ENCODE measurements at places on chromosomes 2 and 18.

- H3K27ac ChIP-seq = no peak overlapping the region
- DNase-seq = no peak
- no peaks in the 10 kb centered on the region for H3K36me3 ChIP-seq
- H3K27me3 ChIP-seq = no peaks in the 10 kb centered on the region
- no peak overlapping the region for H3K4me3 ChIP-seq
- H3K4me1 ChIP-seq = no peaks in the 10 kb centered on the region
Measured at GRCh38 chr18:47317824-47318508, 66.5 kb upstream of the SKOR2 start.

- H3K4me1 ChIP-seq = no peaks in the 10 kb centered on the region
- H3K27me3 ChIP-seq = no peaks in the 10 kb centered on the region
- DNase-seq = no peak
- no peak overlapping the region for H3K27ac ChIP-seq
- H3K36me3 ChIP-seq = no peaks in the 10 kb centered on the region
Measured at GRCh38 chr18:43751203-43751602, 473.9 kb upstream of the SYT4 start.

DNA sequence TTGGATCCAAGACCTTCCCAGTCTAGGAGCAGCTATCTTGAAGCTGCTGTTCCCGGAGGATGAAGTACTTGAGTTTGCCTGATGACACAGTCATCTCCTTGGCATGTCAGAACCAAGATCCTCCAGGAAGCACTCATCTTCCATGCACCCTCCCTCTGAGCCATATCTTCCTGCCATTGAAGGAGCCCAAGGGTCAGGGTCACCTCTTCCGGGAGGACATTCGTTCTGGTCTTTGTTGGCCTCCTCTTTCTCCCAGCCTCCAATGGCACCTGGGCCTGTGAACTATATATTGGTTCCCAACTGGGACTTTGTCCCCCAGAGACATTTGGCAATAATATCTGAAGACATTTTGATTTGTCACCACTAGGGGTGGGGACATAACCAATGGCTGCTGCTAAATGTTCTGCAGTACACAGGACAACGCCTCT lies 4.2 kb upstream of the MYO7B start:
- peaks cover 11% of the 10 kb centered on the region for H3K4me1 ChIP-seq
- H3K4me3 ChIP-seq = no peak overlapping the region
- H3K36me3 ChIP-seq = no peaks in the 10 kb centered on the region
- H3K27me3 ChIP-seq = no peaks in the 10 kb centered on the region
- no peak for DNase-seq

DNA sequence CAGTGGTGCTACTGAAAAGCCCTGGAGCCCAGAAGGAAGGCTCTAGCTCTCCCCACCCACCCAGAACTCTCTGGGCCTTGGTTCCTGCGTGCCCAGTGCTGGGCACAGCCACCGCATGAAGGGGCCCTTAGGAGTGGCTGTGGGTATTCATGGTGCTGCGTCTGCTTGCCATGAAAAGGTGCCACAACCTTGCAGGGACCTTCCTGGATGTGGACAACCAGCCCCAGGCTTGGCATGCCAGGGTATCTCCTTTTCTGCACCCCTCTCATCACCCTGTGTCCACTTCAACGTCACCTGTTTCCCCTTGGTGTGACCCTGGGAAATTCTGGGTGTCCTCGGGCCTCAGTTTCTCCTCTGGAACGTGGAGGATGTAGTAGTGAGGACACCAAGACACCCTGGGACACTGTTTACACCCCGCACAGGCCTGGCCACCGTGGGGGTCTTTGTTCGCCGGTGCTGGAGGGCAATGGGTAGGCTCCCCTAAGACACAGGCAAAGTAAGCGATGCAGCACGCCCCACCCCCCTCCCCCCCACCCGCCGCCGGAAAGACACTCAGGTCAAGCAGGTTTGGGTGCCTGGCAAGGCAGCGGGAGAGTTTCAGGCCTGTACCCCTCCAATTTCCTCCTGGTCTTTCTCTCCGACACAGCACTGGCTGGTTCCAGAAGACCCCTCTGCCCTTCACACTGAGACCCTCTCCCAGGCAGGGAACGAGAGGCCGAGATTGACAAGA lies 34.8 kb upstream of the TAF1B start:
- no peaks in the 10 kb centered on the region for H3K36me3 ChIP-seq
- DNase-seq = no peak
- H3K27ac ChIP-seq = no peak overlapping the region
- H3K27me3 ChIP-seq = no peaks in the 10 kb centered on the region

GRCh38 chr18:56873441-56874140 lies 222.4 kb downstream of the WDR7 start:
- peaks cover 6% of the 10 kb centered on the region for H3K4me1 ChIP-seq
- DNase-seq = peak; percentile 27
- H3K36me3 ChIP-seq = no peaks in the 10 kb centered on the region
- H3K4me3 ChIP-seq = no peak overlapping the region

DNA sequence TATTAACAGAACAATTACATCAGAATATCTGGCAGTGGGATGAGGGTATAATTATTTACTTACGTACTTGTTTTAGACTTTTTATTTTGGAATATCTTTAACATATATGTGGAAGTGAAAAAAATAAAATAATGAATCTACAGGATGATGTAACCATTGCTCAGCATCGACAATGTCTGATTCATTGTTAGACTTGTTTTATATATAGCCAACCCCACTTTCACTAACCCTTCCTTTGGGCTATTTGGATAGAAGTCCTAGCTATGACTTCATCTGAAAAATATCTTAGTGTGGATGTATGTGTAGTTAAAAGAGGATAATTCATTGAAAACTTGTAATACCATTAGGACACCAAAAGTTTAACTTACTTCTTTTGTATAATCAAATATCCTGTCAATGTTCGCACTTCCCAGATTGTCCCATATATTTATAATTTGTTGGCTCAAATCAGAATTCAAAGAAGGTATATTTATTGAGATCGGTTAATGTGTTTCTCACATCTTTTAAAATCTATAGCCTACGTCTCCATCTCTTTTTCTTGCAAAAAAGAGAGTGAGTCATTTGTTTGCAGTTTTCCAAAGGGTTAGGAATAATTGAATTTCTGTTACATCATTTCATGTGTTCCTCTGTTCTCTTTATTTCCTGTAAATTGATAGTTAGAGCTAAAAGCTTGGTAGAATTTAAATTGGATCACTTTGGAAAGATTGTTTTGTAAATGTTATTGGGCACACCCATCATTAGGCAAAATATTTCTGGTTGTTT lies 506.1 kb upstream of the FAM98A start:
- no peaks in the 10 kb centered on the region for H3K36me3 ChIP-seq
- H3K4me1 ChIP-seq = no peaks in the 10 kb centered on the region
- no peak for DNase-seq
- H3K27ac ChIP-seq = no peak overlapping the region
- no peak overlapping the region for H3K4me3 ChIP-seq

GRCh38 chr2:238845583-238846377 lies 2.1 kb upstream of the TWIST2 start:
- H3K27me3 ChIP-seq = peaks cover 68% of the 10 kb centered on the region
- H3K4me3 ChIP-seq = no peak overlapping the region
- no peak overlapping the region for H3K27ac ChIP-seq
- peaks cover 10% of the 10 kb centered on the region for H3K4me1 ChIP-seq
- DNase-seq = no peak
- no peaks in the 10 kb centered on the region for H3K36me3 ChIP-seq

- H3K36me3 ChIP-seq = no peaks in the 10 kb centered on the region
- no peak overlapping the region for H3K4me3 ChIP-seq
- no peaks in the 10 kb centered on the region for H3K27me3 ChIP-seq
- no peak overlapping the region for H3K27ac ChIP-seq
- no peaks in the 10 kb centered on the region for H3K4me1 ChIP-seq
Measured at GRCh38 chr18:24910221-24910620, 441.7 kb downstream of the ZNF521 start.

GRCh38 chr2:46335391-46336282 lies 38.4 kb downstream of the EPAS1 start:
- no peak overlapping the region for H3K27ac ChIP-seq
- no peak for DNase-seq
- H3K4me3 ChIP-seq = no peak overlapping the region
- no peaks in the 10 kb centered on the region for H3K36me3 ChIP-seq

DNA sequence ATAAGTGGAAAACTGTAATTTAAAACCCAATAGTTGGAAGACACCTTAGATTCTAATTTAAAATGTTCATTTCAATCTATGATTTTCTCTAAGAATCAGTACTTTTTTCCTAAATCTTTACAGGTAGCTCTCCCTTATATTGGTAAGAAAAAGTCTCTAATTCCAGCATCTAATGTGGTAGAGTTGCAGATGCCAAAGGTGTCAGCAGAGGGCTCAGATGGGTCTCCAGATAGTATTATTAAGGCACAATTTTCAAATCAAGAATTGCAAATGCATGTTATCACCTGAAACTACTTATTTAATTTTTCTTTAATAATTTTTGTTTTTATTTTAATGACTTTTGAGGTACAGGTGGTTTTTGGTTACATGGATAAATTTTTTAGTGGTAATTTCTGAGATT lies 25.5 kb upstream of the ITGA4 start:
- H3K4me1 ChIP-seq = peaks cover 9% of the 10 kb centered on the region
- no peak overlapping the region for H3K4me3 ChIP-seq
- no peaks in the 10 kb centered on the region for H3K36me3 ChIP-seq
- H3K27me3 ChIP-seq = no peaks in the 10 kb centered on the region
- no peak for DNase-seq

GRCh38 chr2:180203972-180204371 lies 196.9 kb upstream of the CWC22 start:
- no peak overlapping the region for H3K27ac ChIP-seq
- no peaks in the 10 kb centered on the region for H3K36me3 ChIP-seq
- H3K27me3 ChIP-seq = no peaks in the 10 kb centered on the region
- H3K4me1 ChIP-seq = no peaks in the 10 kb centered on the region

- peaks cover 21% of the 10 kb centered on the region for H3K4me1 ChIP-seq
- H3K4me3 ChIP-seq = no peak overlapping the region
- H3K27ac ChIP-seq = peak overlapping the region; percentile 79
- no peaks in the 10 kb centered on the region for H3K36me3 ChIP-seq
- H3K27me3 ChIP-seq = no peaks in the 10 kb centered on the region
- DNase-seq = no peak
Measured at GRCh38 chr2:102081606-102082005, 60.9 kb upstream of the IL1R1 start.

- no peak for DNase-seq
- H3K4me3 ChIP-seq = no peak overlapping the region
- no peaks in the 10 kb centered on the region for H3K27me3 ChIP-seq
- peaks cover 48% of the 10 kb centered on the region for H3K4me1 ChIP-seq
- H3K36me3 ChIP-seq = no peaks in the 10 kb centered on the region
- peak overlapping the region; percentile 16 for H3K27ac ChIP-seq
Measured at GRCh38 chr2:130369311-130369964, 13.6 kb downstream of the PTPN18 start.

DNA sequence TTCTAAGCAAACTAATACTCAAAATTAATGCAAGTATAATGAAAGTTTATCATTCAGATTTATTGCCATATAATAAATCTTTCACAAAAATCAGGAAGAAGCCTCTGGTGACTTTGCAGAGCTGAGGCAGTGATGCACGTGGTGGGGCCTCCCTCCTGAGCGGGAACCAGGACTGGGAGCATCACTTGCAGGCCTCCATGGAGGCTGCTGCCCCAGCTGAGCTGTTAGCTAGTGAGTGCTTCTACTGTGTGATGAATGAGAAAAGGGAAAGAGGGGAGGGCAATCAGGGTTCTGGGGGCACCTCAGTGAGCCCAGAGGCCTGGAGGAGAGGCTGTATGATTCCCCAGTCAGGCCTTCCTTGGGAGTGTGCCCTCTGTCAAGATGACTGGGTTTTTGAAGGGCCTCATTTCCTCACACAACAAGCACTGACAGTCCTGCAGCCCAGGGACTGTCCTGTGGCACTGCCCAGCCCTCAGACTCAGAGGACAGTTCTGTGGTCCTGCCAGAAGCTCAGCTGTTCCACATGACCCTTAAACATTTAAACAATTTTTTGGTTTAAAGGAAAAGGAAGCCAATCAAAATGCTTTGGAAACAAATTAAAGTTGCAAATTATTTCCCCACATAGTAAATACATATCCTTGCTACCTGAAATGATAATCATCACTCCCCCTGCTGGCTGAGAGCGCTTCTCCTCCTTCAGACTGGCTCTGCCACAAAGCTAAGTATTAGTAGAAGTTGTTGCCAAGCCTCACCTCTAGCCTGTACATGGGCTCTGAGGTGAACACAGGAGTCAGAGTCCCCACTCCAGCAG lies 90.9 kb upstream of the SMAD7 start:
- DNase-seq = peak; percentile 54
- no peaks in the 10 kb centered on the region for H3K4me1 ChIP-seq
- no peaks in the 10 kb centered on the region for H3K27me3 ChIP-seq
- no peak overlapping the region for H3K27ac ChIP-seq

DNA sequence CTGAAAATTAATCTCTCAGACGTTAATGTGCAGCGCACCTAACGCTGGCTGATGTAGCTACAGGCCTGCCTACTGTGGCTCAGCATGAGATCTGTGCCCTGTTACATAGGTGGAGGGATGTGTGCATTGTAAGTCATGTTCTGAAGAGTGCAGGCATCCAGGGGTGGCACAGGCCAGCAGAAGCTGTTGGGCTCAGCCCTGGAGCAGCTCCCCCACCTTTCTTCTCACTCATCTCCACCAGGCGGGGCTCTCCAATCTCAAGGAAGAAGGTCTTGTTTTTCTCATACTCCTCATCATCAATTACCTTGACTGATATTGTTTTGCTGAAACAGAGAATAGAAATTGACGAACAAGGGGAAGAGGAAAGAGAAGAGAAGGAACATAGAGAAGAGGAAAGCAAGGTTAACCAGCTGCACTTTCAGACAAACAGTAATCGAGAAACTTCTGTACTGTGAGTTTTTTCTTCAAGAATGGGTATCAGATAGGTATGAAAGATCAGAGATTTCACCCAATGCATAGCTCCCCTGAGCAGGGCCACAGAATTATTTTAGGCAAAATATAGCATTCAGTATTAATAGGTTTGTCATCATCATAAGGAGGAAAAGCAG lies 273.6 kb downstream of the SLC8A1 start:
- no peaks in the 10 kb centered on the region for H3K4me1 ChIP-seq
- no peaks in the 10 kb centered on the region for H3K36me3 ChIP-seq
- no peak overlapping the region for H3K27ac ChIP-seq
- H3K27me3 ChIP-seq = no peaks in the 10 kb centered on the region
- no peak for DNase-seq

All from CD4-positive, alpha-beta T cell (primary cell).